ENCODE measurements at places on chromosomes 4 and X.

DNA sequence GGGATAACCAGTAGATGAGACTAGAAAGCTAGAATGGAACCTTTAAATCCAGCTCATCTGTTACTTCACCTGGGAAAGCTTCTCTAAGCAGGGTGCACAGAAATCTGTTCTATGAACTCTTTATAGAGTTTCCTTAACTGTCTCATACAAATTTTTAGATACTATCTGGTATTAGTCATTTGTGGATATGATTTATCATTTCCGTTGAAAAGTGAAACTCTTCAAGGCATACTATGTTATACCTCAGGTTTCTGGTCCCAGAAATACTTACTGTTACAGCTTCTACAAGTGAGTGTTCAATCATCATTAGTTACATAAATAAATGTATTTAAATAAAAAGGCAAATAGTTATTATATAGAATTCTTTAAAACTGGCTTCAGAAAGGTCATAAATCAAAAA lies 298.3 kb upstream of the AGA start:
- DNase-seq, result no peak

DNA sequence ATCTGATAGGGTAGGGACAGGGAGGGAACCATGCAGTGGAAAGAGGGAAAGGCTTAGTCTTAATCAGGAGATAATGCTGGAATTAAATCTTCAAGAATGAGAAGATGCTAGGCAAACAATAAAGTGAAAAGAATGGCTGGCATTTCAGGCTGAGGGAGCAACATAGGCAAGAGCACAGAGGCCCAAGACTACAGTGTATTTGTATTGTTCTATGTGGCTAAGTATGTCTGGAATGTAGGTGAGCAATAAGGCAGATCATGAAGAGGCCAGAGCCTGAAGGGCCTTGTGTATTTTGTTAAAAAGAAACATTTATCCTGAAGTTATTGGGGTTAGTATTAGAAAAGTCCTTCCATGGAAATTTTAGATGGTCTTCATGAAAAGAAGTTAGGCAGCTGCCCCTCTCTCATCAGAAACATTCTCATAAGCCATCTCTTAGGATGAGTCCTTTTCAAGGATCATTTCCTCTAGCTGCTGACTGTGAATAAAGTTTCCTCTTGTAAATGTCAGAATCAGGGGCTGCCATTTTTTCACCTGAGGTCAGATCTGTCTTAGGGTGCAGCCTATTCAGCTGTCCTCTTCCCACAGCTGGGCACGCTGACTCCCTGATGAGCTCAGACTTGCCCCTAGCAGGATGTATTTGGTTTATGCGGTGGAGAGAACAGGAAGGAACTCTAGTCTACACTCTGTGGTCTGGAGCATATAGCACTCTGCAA lies 46.3 kb downstream of the ATP10D start:
- no peak for DNase-seq

GRCh38 chr4:13860126-13860525 lies 232.6 kb upstream of the BOD1L1 start:
- DNase-seq, result no peak

DNA sequence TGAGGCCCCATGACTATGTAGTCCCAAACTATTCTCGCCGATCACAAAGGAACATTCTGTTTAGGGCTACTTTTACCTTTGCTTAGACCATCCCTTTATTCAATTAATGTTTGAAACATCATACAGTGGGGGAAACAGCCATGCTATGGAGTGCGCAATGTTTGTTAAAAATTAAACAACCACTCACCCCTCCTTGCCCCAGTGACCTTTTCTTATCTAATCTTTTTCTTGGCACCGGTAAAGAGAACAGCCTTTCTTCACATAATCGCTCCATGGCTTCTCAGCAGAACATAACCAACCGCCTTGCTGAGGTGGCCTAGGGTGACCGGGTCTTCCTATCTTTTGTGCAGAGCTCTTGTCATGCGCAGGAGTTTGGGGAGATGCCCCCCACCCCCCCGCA lies 152.6 kb downstream of the VCX3A start:
- DNase-seq, result no peak

DNA sequence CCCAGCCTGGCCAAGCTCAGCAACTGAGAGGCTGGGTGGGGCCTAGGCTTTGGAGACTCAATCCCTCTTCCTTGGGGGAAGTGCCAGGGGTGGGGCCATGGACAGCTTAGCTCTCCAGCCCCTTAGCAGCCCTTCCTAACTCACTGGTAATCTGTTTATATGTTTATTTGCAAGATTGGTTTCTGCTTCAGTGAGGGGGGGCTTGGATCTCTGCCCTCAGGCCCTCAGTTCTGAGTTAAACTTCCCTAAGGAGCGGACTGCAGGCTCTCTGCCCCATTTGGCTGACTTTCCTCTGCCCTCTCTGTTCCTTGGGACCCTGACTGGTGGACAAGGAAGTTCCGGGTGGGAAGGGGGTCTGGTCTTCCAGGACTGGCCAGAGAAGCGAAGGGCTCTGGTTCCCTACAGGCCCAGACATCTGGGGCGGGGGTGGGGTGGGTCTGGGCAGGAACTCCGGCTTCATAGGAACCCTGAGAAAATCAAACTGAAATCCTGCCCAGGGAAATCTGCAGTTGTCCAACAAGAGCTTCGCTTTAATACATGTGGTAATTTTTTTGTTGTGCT lies 51.4 kb downstream of the NALF2 start:
- DNase-seq, result no peak

- DNase-seq, result no peak
Measured at GRCh38 chr4:44319129-44319528, 129.5 kb downstream of the KCTD8 start.

DNA sequence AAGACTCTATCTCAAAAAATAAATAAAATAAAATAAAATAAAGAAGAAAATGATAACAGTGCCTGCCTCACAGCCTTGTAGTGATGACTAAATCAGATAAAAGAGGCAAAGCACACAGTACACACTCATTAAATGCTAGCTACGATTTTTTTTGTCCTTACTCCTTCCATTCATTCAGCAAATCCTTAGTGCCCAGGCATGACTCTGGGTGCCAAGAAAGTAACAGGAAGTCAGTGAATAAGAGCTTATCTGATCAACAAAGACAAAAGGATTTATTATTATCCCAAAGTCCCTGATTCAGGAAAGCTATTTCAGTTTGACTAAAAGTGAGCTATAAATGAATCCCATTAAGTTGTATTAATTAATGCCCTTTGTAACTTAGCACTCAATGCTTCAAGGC lies 92.7 kb downstream of the SH3KBP1 start:
- no peak for DNase-seq

DNA sequence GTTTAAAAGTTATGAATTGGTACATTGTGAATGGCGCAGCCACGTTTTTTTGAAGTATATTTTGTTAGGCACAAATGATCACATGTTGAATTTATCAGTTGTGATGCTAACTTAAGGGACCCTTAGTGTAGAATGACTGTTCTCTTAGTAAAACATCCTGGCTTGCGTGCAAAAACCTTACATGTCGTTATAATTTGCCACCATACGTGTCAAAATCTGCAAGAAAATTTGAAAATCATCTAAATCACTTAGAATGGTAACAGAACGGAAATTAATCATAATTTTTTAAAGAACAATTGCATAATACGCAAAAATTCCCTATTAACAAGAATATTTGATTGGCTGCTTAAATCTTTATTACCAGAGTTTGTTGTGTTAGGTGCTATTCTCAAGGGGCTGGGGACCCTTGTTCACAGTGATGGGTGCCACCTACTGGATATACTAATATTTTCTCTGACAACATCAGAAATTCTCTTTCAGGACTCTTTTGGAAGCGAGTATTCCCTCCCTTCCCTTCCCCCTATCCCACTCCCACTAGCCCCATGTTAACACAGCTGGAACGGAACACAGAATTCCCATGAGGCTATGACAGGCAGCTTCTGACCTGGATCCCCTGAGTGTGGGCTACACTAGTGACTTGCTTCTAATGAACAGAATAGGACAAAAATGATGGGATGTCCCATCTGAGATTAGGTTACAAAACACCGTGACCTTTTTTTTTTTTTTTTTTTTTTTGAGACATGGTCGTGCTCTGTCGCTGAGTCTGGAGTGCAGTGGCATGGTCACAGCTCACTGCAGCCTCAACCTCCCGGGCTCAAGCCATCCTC lies 71.8 kb downstream of the SUPT20HL2 start:
- no peak for DNase-seq

DNA sequence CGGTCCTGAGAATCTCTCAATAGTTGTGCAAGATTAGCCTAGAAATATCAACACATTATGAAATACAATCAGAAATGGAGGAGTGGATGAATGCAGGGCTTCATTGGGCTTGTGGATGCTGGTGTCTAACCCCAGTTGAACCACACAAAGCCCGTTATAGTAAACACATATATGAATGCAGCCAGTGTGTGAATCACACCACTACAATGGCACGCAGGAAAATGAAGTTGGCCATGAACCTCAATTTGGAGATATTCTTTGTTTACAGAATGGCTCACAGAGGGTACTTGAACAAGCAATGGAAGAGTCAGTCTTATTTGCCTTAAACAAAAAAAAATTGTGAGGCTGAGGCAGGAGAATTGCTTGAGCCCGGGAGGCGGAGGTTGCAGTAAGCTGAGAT lies 57.8 kb downstream of the SOD3 start:
- no peak for DNase-seq

DNA sequence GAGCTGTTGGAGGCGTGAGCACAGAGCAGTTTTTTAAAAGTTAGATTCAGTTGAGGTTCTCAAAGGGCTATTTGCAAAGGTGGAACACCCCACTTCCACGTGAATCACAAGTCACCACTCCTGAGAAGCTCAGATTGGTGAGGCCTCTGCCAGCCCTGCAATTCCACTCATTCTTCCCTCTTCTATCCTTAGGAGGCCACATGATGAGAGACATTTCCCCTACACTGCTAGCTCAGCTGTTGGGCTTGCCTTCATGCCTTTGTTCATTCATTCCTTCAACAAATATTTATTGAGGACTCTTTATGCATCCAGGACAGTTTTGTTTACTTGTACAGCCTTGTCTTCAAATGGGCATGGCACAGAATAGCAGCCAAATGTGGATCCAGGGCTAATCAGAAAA lies 3.7 kb downstream of the SRPX2 start:
- DNase-seq, result no peak

DNA sequence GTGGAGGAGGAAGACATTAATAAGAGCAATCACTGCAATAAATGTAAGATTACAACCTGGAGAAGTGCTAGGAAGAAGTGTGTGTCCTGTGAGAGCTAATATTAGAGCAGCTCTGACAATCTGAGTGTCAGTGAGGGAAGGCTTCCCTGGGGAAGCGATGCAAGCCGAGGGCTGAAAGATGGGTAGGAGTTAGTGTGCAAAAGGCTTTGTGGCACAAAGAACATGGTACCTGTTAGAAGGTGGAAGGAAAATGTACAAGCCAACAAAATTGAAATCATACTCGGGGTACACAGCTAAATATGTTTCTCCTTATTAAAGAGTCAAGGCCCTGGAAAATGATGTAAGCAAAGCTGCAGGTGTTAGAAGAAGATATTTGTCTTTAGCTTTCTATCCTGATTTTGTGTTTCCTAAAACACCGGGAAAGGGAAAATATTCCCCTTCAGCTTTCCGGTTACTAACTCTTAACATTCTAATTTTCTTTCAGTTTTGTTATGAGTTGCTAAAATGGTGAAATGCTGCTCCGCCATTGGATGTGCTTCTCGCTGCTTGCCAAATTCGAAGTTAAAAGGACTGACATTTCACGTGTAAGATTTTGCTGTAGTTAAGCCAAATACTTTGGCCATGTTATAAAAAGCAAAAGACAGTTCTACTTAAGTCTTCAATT lies 808 bp downstream of the THAP6 start:
- no peak for DNase-seq

- no peak for DNase-seq
Measured at GRCh38 chr4:95830651-95831050, 9.2 kb upstream of the PDHA2 start.

DNA sequence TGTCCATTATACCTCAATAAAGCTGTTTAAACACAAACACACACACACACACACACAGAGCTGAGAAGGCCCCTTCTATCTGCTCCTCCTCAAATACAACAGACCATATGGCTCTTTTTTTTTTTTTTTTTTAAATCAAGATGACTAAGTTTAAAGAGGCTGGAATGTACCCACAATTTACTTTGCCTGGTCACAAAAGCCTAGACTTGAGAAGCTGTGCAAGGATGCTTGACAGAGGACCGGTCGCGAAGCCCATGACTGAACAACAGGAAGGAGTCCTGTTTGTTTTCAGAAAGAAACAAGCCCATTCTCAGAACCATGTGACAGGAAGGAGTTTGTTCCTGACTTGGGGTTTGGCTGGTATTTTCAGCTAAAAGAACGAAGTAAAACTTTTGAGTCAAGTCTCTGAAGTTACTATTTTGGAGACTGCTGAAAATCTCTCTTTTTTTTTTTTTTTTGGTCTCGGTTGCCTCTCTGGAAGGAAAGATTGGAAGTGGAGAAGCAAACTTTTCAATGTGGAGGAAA lies 650.9 kb upstream of the TENM3 start:
- no peak for DNase-seq

GRCh38 chrX:53695946-53696549 lies 9.5 kb upstream of the HUWE1 start:
- DNase-seq, result no peak

DNA sequence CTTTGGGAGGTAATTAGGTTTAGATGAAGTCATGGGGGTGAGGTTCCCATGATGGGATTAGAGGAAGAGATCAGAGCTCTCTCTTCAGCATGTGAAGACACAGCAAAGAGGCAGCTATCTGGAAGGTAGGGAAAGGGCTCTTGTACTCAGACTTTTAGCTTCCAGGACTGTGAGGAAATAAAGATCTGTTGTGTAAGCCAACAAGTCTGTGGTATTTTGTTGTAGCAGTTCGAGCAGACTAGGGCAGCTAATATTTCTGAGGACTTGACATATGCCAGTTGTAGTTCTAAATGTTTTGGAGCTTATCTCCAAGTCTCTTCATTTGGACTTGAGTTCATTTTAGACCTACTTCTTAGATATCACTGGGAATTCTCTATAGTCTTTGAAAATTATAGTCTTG lies 137.3 kb upstream of the PDE5A start:
- DNase-seq, result no peak

DNA sequence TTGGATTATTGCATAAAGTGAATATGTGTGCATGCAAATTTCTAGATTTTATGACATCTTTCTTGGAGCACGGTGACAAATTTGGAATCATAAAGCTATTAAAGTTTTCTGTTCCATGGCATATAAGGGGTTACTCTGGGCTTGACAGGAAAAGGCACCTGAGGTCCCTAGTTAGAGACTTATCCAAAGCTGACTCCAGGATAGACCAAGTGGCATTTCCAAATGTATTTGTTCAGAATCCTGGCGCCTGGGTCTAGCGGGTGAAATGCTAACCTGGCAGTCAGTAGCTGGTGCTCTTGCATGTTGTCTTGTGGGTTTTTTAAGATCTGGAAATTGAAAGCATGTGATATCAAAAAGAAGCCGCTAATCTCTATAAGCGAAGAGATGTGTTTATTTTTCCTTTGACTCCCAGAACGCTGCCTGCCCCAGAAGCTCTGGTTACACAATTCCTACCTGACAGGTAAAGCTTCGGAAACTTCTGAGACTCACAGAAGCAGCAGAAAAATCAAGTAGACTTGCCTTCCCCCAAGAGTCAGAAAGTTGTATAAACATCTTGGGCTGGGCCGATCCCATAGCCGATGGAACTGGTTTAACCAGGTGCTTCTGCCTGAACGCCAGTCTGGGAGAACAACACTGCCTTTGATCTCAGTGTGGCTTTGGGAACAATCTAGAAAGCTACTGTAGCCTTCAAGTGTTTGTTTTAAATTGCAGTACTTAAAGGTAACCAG lies 12.9 kb upstream of the ZCCHC4 start:
- DNase-seq, result peak; percentile 19

All from NCI-H187 treated with DMSO at 0.1 percent for 48 hours (cell line).